Mesothelial cell of epicardium (in vitro differentiated cells): ENCODE measurements at places on chromosomes 12 and 14. TPM values are rescaled to one million over a fixed set of nuclear protein-coding genes. Genes with fewer than 3 reads are reported as not detected.

DNA sequence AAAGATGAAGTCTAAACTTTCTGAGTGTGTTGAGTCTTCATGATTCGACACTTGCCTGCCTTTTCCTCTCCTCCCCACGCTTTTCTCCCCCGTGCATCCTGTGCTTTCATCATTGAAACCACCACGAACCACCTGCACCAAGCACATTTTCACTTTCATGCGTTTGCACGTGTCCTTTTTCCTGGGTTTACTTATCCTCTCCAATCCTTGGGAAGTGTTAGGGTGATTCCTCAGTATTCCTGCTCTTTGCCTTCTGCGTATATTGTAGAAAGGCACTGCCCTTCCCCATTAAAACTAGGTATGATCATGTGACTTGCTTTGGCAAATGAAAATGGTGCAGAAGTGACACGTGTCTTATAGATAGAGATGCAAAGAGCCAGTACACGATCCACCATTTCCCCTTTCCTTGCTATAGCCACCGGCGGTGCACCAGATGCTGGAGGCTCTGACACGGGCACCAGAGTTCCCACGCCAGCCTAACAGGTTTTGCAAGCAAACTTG lies 106.6 kb downstream of the BRMS1L start:
- no peaks in the 10 kb centered on the region for H3K4me1 ChIP-seq
- DNase-seq: no peak
- no peak overlapping the region for H3K4me3 ChIP-seq
- peaks cover 56% of the 10 kb centered on the region for H3K27me3 ChIP-seq

DNA sequence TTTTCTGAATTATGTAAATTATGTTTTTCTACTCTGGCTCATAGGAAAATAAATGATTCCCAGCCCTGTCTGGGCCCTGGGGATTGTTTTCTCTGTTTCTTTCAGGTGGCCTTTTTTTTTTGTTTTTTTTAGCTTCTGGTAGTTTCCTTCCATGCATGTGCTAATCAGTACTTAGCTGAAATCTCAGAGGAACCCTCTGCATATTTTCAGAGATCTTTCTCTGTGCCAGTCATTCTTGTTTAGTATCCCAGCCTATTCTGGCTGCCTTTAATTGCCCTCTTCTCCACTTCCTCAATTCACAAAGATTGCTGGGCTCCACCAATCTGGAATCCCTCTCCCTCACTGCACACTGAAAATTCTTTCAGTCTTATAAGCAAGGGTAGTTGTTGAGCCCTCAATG lies 46.9 kb downstream of the CNOT2 start:
- no peak overlapping the region for H3K4me3 ChIP-seq
- peaks cover 43% of the 10 kb centered on the region for H3K36me3 ChIP-seq
- peaks cover 3% of the 10 kb centered on the region for H3K4me1 ChIP-seq
- no peak overlapping the region for H3K27ac ChIP-seq
- H3K27me3 ChIP-seq: no peaks in the 10 kb centered on the region
- DNase-seq: no peak

DNA sequence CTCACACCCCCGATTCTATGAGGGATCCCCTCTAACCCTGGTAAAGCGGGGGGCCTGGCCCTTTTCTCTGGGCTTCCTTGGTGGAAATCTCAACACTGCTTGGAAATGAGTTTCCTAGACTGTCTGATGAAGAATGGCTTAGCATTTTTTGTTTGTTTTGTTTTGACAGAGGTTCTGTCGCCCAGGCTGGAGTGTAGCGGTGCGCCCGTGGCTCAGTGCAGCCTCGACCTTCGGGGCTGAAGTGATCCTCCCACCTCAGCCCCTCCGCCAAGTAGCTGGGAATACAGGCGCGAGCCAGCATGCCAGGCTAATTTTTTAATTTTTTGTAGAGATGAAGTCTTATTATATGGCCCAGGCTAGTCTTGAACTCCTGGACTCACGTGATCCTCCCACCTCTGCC lies 30.3 kb downstream of the TC2N start:
- peak overlapping the region; percentile 86 for H3K4me3 ChIP-seq
- peak overlapping the region; percentile 41 for H3K27ac ChIP-seq
- H3K4me1 ChIP-seq: peaks cover 2% of the 10 kb centered on the region
- no peaks in the 10 kb centered on the region for H3K36me3 ChIP-seq

DNA sequence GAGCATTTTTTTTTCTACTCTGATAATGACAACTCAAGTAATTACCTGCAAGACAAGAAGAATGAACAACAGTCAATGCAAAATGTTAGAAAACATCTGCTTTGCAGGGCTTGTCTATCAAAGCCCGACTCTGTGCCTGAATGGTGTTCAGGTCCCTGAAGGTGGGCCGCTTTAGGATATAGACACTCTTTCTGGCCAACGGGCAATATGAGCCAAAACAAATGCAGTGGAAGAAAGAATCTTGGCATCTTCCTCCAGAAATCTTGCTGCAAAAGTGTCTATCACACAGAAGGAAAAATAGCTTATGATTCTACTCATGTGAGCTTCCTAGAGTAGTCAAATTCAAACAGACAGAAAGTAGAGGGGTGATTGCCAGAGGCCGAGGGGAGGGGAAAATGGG lies 32.7 kb downstream of the FOS start:
- peak overlapping the region; percentile 9 for H3K27ac ChIP-seq
- H3K27me3 ChIP-seq: no peaks in the 10 kb centered on the region
- DNase-seq: no peak

- no peak for DNase-seq
- peaks cover 58% of the 10 kb centered on the region for H3K36me3 ChIP-seq
- H3K4me1 ChIP-seq: no peaks in the 10 kb centered on the region
- peak overlapping the region; percentile 5 for H3K27ac ChIP-seq
Observed at GRCh38 chr12:53466640-53467039, 14.7 kb downstream of the PCBP2 start.

- no peak for DNase-seq
- no peak overlapping the region for H3K27ac ChIP-seq
- H3K4me3 ChIP-seq: no peak overlapping the region
- H3K27me3 ChIP-seq: no peaks in the 10 kb centered on the region
Observed at GRCh38 chr12:38508246-38508645, 191.7 kb downstream of the ALG10B start.

DNA sequence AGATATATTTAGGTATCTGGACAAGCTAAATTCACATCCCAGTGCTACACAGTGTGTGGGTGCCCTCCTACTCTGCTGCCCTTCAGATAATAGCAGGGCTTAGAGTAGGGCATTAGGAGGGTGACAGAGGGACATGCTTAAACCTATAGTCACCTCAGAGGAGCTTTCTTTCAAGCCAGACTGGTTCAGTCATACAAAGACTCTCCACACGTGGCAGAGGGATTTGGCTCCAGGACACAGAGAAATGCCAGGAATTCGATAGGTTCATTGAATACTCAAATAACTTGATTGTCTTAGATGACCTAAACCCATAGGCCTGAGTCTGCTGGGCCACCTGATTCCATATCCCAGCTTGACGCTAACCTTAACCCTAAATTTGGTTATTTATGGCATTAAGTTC lies 163.5 kb downstream of the TPH2 start:
- DNase-seq: no peak
- H3K36me3 ChIP-seq: no peaks in the 10 kb centered on the region
- no peaks in the 10 kb centered on the region for H3K4me1 ChIP-seq
- no peak overlapping the region for H3K27ac ChIP-seq

DNA sequence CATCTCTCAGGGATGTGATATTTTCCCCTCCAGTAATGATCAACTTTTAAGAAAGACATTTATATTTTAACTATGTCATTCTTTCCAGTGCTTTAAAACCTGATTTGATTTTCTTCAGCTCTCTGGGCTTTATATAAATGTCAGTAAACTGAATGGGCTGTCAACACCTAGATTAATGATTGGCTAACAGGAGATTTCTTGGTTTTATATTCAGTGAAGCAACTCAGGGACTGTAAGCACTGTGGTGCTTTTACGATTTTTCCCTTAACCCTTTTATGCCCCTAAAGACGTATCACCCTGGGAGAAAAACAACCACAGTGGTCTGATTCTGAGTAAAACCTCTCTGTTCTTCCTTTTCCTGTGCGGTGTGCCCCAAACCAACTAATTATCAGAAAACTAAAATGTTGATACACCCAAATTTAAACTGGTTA lies 38.0 kb downstream of the PTGER2 start:
- H3K27ac ChIP-seq: peak overlapping the region; percentile 90
- DNase-seq: no peak
- no peak overlapping the region for H3K4me3 ChIP-seq
- H3K4me1 ChIP-seq: peaks cover 66% of the 10 kb centered on the region
- peaks cover 16% of the 10 kb centered on the region for H3K27me3 ChIP-seq

The CLEC9A gene
- total RNA-seq: not detected in 3 replicates
